ENCODE measurements at places on chromosomes 1 and 21.

- DNase-seq: no peak
Measured at GRCh38 chr1:230375780-230376179, 50.4 kb downstream of the PGBD5 start.

DNA sequence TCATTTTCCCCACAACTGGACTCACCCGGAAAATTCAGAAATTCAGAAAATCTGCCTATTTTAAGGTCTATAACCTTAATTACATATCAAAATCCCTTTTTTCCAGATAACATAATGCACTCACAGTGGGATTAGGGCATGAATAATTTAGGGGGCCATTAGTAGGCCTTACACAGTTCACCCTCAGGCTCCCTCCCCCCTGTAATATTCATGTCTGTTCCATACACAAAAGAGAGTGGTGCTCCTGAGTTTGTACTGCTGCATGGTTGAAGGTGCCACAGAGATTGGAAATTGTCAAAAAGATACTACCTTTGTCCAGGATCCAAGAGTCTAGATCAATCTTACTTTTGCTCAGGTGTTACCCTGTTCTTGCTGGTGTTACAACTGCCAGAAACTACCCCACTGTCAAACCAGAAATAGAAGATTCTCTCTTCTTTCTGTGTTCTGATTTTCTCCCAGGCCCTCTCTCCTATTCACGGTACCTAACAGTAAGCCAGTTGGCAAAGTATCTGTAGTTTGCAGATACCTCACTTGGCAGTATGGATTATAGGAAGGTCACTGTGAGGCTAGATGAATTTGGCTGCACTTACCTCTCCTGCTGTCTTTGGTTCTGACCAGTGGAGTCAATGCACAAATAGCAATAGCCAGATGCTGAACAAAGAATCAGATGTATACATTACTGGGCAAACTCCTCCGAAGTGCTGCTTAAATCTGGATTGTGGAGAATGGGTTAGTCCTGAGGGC is 53.2 kb downstream of the C1orf198 start:
- DNase-seq: no peak

- no peak for DNase-seq
Measured at GRCh38 chr1:90358448-90358847, 358.7 kb downstream of the BARHL2 start.

DNA sequence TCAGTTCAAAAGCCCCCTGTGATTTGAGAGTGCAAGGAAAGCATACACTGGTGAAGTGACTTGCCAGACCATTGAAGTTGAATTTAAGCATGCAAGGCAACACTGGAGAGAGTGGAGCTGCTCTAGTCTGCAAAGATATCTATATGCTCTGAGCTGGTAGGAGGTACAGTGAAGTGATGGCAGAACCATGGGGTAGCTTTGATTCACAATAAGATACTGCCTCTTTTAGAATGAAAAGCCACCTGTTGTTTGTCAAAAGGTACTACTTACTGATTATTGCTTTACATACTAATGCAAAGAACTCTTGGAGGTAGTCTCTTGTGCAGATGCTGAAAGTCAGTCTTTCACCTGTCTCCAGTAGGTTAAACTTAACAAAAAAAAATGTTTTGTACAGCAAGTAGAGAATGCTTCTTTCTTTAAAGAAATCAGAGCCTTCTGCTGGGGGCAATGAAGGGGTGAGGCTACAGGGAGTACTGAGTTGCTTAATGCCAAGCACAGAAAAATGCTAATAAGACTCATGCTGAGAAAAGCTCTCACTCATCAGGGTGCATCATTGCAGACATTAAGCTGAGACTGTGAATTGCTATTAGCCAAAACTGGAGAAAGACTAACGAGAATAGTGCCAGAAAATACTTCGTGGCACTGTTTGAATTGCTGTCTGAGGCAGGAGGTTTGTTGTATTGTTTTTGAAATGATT is 1150.5 kb upstream of the TMPRSS15 start:
- no peak for DNase-seq

DNA sequence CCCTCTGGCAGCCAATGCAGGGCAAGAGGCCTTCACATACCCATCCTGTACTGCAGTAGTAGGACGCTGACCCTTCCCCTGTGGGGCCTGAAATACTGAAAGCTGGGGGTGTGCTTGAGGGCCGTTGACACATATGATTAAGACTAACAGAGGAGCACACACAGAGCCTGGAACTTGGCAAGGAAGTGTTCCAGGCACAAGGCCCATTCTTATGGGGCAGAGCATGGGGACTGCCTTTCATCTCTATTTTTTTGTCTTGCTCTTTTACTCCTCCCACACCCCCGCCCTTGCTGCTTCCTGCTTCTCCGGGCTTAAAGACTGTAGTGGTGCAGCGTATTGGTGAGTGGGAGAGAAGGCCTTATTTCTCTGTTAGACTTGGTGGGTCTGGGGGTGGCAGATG is 137.4 kb downstream of the BACH1 start:
- no peak for DNase-seq

Measured in NAMALWA (cell line).